ENCODE measurements at places on chromosomes 3 and 15.

DNA sequence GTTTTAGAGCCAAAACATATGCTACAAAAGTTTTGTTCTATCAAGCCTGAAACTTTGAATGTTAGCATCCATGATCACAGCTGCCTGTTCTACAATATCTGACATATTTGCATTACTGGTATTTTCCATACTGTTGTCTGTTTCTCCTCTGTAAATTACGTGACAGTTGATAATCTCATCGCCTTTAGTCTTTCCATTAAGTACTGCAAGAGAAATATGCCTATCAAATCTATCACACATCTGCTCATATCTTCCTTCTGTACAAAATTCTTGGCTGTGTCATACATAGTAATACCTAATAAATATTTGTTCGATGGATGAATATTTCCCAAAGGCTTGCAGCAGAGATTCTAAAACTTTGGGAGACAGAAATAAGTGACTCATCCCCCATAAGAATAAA, 717.3 kb downstream of the OTOL1 start:
- no peak for DNase-seq

DNA sequence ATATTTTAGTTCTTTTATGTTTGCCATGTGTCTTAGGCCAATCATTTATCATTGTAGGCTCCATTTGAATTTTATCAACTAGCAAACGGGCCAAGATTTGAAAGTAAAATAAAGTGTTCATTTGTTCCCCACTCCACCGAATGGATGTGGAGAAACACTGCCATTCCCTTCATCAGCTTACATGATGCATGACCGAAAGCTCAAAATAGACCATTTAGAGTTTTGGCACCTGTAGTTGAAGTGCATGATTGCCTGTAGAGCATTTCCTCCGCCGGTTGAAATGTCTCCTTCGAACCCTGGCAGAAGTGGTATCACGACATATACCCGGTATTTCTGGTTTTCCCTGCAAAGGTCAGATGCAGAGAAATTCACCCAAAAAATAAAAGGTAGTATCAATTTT, 165.6 kb downstream of the PLD1 start:
- DNase-seq, result no peak

GRCh38 chr3:54733106-54734006, 194.5 kb downstream of the LRTM1 start:
- no peak for DNase-seq

DNA sequence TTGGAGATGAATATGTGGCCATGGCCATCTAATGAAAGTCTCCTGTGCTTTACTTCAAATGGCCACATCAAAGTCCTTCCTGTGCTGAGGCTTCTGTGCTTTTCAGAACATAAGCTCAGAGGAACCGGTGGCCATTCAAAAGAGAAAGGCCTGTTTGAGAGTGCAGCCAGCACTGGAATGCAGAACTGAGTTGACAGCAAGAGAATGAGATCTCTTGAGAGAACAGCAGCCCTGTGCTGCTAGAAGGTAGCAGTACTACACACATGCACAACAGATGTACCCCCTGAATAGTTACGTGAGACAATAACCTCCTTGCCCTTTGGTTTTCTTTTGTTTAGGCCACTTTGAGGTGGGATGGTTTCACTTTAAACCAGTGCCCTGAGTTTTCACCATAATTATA, 292.5 kb downstream of the PTPRG start:
- DNase-seq, result no peak

DNA sequence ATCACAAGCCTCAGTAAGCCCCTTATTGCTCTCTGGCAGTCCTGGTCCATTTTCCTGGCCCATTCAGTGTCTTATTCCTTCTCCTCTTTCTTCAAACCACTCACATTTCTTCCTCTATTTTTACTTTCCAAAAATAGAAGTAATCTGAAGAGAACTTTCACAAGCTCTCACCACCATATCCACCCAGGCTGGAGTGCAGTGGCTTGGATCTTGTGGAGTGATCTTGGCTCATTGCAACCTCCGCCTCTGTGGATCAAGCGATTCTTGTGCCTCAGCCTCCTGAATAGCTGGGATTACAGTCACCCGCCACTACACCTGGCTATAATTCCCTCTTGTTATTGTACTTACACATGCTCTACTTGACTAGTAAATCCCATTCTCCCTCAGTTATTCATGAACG, 16.8 kb downstream of the ARMC8 start:
- DNase-seq, result no peak

DNA sequence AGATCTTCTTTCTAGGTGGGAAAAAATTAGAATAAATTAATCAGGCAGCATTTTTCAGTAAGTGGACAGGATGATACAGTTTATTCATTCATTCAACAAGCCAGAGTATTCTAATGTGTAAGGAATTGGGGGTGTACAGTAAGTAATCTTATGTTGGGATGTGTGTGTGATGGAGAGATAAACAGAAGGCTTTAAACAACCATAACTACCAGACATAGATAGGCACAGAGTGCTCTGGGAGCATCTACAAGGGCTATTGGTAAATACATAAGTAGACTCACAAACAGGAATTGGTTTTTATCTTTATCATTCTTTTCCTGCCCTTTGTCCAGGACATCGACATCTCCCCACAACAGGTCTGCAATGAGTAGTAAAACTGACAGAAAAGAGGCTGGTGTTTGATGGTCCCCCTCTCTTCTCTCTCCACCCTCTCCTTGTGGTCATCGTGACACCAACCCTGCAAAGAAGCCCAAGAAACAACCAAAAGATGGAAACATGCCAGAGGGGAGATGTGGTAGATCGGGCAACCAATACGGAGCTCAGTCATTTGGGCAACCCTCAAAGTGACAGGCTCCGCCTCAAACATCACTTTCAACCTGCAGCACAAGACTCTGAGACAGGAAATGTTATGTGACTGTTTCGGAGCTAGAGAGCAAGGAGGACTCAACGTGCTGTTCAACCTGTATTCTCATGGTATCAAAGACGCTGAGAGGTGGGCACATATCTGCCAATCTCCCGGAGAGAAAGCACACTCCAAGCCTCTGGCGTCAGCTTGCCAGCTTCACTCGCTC, 28.7 kb upstream of the B3GNT5 start:
- peak; percentile 64 for DNase-seq

DNA sequence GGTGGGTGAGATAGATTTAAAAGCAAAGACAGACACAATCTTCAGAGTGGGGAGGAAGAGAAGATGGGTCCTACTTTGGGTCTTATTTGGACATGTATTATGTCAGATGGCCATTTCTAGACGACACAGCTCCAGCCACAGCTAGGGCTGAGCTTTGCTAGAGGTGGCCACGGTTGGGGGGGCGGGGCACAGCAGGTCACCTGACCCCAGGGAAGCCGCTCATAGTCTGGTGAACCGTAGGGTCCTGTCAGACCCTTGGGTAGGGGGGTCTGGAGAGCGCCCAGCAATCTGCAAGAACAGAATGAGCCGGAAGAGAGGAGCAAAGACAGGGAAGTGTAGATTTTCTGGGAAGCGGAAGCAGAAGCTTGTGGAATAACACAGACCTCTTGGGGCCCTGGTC, 6.6 kb downstream of the EPB42 start:
- DNase-seq, result no peak

DNA sequence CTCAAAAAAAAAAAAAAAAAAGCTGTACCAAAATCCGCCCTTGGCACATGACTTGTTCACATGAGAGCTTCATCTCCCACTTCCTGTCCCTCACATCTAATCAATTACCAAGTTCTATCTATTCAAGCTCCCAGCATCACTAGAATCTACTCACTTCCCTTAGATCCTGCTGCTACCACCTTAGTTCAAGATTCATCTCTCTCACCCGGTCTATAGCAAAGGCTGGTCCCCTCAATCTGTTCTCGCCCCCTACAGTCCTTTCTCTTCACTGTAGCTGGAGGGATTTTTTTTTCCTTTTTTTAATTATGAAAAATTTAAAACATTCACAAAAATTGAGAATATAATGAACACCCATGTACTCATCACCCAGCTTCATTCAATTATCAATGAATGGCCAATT, 16.7 kb upstream of the GPR160 start:
- no peak for DNase-seq

DNA sequence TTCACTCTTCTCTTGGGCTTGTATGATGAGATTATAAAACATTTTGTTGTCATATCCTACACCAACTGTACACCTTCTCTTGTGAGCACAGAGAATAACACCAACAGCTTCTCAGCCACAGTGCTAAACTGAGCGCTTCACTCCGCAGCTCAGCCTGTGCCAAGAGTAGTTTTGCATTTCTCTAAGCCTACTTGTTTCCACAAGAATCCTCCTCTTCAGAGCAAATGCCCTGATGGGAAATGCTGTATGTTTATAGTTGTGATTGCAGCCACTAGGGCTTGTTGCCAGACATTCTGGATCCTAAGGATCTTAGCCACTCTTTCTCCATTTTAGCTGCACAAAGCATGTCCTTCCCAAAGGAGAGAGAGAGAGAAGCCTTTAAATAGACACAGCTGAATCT, 138.8 kb upstream of the PLXND1 start:
- DNase-seq, result no peak

DNA sequence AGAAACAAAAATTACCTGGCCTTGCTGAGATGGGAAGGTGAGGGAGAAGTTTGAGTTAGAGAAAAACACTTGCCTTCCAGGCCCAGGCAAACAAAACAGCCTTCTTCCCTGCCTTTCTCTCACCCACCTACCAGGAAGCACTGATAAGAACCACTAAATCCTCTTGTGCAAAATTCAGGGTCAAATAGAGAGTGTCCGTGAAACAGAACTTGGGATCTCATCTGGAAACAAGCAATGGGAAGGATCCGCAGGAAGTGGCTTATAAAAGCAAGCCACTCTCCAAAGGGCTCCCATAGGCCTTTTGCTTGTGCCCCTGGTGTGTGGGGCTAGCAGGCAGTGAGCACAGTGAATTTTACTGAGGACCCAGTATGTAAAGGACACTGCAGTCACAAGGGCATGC, 11.0 kb downstream of the ADAMTS9 start:
- no peak for DNase-seq

DNA sequence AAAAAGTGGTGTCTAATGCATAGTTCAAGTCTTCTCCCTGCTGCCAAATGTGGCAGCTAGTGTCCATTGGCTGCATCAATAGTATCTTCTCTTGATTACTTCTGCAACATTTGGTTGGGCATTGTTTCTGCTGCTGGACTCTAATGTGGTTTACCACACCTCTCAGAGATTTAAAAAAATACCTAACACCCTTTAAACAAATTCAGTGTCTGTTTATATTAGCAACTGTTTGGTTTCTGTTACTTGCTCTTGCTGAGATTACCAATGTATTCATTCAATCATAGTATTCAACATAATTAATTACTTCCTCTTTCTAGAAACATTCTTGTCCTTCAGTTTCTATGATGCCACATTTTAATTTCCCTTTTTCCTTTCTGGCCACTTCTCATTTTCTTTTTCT, 20.3 kb upstream of the NECTIN3 start:
- no peak for DNase-seq

DNA sequence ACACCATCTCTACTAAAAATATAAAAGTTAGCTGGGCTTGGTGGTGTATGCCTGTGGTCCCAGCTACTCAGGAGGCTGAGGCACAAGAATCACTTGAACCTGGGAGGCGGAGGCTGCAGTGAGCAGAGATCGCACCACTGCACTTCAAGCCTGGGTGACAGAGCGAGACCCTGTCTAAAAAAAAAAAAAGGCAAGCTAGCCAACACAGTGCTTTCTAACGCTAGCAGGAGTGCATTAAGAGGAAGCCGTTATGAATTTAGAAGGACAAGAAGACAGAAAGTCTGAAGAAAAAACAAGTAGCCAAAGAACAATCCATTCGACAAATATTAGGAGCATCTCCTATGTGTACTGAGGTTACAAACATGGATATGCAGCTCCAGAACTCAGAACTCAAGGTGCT, 28.6 kb downstream of the BHLHE40 start:
- DNase-seq, result no peak

DNA sequence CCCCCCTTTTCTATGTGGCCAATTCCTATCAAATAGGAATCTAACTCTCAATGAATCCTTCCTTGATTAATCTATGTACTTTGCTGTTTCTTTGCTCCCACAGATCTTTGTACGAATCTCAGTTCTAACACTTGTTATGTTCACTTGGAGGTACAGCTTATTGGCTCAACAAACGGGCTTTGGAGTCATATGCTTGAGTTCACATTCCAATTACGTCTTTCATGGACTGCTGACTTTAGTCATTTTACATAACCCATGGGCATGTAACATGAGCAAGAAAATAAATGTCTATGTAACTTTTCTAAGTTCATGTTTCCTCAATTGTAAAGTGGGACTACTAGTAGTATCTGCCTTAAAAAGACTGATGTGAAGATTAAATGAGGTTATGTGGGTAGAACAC, 123.2 kb upstream of the TBC1D5 start:
- no peak for DNase-seq

- DNase-seq, result peak; percentile 8
Observed at GRCh38 chr15:63698692-63699091, 101.5 kb downstream of the FBXL22 start.

GRCh38 chr3:139930211-139930610, 4.8 kb upstream of the CLSTN2 start:
- no peak for DNase-seq

DNA sequence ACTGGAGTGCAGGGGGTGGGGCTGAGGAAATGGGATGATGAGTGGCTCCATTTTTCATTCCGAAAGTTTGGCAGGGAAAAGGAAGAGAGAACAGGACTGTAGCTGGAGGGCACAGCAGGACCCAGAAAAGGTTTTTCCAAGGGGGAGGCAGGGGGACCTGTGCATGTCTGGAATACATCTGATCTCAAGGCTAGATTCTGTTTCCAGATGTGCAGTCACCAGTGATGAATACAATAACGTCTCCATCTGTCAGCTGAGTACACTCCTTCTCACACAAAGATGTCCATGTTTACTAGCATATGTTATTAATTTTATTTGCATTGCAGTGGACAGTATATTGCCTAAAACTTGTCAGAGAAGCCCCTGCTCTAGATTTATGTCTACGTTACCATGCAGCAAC, 39.9 kb upstream of the PRTG start:
- no peak for DNase-seq

GRCh38 chr3:44682182-44682896, 30.1 kb upstream of the ZNF502 start:
- no peak for DNase-seq

All from stimulated activated CD4-positive, alpha-beta T cell treated with anti-CD3 and anti-CD28 coated beads, Interleukin-1b, Interleukin-23, amount 100 ng/mL, for 48 hours (primary cell).